ENCODE measurements at places on chromosomes 1 and 21. TPM values are rescaled to one million over a fixed set of nuclear protein-coding genes. Genes with fewer than 3 reads are reported as not detected.

GRCh38 chr1:31373056-31373896 is at the start of gene FABP3:
Gene FABP3, minus strand, starts transcription at chr1:31373076. Its CDS starts 62 bp downstream, at chr1:31373014.
- H3K36me3 ChIP-seq, result no peaks in the 10 kb centered on the region
- H3K4me3 ChIP-seq, result peak within 1 kb of the TSS; percentile 45
- peak; percentile 33 for DNase-seq
- H3K27me3 ChIP-seq, result no peaks in the 10 kb centered on the region
- no peak within 1 kb of the TSS for H3K27ac ChIP-seq
- H3K4me1 ChIP-seq, result peaks cover 17% of the 10 kb centered on the region

DNA sequence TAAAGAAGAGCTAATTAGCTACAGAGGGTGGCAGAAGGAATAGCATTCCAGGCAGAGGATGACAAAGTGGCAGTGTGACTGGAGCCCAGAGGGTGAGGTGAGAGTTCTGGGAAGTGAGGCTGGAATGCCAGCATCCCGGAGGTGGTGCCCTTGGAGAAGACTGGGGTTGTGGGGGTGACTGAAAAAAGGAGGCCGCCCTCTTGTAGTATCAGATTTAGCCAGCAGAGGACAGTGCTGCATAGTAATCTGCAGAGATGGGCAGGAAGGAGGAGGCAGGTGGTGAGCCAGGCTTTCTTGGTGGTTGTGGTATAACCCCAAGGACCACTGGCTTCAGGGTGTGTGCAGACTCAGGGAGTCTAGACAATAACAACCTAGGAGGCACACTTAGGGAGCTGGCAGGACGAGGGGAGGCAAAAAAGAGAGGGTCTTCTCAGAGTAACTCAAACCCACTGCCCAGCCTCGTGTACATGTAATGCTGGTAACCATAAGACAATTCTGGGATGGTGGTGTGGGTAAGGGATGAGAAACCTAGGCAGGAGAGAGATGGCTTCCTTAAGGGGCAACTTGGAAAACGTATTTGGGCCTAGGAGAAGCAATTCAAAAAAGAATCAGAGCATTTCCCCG is 30.5 kb downstream of the MROH7 start:
- no peaks in the 10 kb centered on the region for H3K36me3 ChIP-seq
- H3K27ac ChIP-seq, result no peak overlapping the region
- H3K4me3 ChIP-seq, result no peak overlapping the region
- no peaks in the 10 kb centered on the region for H3K4me1 ChIP-seq
- H3K27me3 ChIP-seq, result no peaks in the 10 kb centered on the region

DNA sequence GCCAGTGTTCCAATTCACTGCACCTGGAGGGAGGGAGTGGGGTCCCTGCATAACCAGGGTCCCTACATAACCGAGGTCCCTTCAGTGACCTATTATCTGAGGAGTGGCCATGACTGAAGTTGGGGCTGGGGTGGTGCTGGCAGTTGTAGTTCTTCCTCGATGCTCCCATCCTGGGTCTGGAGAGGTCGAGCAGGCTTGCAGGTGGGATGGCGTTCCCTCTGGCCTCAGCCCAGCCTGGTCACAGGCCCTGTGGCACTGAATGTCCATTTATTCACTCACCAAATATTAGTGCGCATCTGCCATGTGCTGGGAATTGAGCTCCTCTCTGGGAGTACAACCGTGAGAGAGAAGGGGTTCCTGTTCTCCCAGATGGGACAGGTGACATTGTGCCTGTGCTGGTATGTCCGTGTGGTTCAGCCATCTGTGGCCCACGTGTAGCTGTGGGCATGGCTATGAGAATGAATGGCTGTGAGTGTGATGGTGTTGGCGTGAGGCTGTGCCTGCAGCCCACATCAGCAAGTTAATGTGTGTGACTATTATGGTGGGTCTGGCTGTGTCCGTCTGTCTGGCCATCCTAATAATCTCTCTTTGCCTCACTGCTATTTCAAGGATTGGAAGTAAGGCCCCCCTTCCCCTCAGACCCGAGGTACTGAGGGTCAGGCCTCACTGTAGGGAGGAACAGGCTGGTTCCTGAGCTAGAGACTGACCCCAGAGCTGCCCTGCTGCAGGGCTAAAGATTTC is 3.9 kb upstream of the SLC6A9 start:
- H3K4me3 ChIP-seq, result no peak overlapping the region
- no peak overlapping the region for H3K27ac ChIP-seq
- H3K4me1 ChIP-seq, result no peaks in the 10 kb centered on the region
- DNase-seq, result no peak

DNA sequence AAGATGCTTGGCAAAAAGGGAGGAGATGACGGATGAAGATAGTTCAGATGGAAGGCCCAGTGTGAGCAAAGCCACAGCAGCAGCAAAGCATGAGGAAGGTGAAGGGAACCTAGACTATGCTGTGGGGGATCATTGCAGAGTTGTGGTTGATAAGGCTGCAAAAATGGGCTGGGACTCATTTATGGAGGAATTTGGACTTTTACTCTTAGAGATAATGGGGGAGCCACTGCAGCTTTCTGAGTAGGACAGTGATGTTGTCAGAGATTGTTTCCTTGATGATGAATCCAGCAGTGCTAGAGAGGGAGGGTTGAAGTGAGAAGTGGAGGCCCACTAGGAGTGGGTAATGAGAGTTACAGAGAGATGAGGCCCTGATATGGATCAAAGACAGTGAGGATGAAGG is 2.1 kb upstream of the C8A start:
- no peaks in the 10 kb centered on the region for H3K4me1 ChIP-seq
- no peak for DNase-seq
- peaks cover 3% of the 10 kb centered on the region for H3K27me3 ChIP-seq

DNA sequence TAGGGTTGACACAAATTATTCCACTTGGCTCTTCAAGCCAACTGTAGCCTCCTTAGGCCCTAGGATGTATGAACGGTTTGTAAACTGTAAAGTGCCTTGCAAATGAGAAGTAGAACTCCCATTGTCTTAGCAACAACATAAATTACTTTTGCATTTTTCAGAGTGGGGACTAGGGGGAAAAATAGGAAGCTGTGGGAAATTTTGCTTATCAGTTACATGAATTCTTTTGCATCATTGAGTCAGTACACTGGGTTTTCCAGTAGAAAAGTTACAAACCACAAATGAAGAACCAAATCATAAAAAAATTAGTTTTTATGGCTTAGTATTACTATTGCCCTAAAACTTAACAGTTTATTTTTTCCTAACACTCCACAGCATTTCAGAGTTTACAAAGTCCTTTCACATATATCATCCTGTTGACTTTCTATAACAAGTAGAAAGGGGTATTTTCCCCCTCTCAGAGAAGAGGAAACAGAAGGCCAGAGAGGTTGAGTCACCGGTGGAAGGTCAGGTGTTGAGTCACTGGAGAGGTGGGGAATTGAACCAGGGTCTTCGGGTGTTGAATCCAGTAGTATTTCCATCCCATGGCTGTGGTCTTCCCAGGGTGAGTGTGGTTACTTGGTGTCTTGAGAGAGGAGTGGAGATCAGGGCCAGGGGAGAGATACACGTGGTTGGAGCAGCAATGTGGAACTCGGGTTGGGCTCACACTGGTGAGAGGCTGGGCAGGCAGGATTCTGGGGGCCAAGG is 71.9 kb upstream of the USP24 start:
- peaks cover 8% of the 10 kb centered on the region for H3K4me1 ChIP-seq
- H3K27me3 ChIP-seq, result no peaks in the 10 kb centered on the region
- no peak overlapping the region for H3K27ac ChIP-seq
- H3K36me3 ChIP-seq, result no peaks in the 10 kb centered on the region
- H3K4me3 ChIP-seq, result no peak overlapping the region
- DNase-seq, result no peak

Gene PLEKHN1
- total RNA-seq, result 1.1 TPM

Gene CD101
- total RNA-seq, result 0.75 TPM

Gene RC3H1
- 84.4 TPM for total RNA-seq

Gene ZNF678
- 16.0 TPM for total RNA-seq

Gene DENND2C
- 0.87 TPM for total RNA-seq

Gene MANEAL
- 7.8 TPM for total RNA-seq

All from B cell (primary cell).